HCEC 1CT (cell line): ENCODE measurements at places on chromosomes 6 and 20.
A peak's percentile ranks its signal among the peaks of the same experiment; 100 is the strongest.

DNA sequence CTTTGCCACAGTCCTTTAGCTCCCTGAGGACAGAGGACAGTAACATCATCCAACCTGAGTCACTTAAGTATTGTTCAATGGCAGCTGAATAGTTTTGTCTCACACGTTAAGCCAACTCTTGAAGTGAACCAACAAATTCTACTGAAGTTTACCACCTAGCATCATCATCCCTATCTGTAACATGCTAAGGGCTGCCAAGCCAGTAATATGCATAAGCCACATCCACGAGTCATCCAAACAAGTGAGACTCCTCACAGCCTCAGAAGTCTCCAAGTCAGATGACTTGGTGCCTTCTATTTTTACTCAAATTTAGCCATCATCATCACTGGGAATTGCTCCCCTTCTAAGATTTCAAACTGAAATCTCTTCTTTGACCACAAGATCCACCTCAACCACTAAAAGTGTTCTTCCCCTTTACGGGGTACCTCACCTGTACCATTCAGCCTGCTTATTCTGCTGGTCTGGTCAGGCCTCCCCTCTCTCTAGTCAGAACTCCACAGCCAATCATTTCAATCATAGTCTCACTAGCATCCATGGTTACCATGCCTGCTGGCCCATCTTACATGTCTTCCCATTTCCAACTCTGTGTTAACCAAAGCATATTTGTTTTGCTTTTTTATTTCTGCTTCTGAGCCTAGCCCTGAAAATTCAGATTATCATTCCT, 73.7 kb downstream of the DTNBP1 start:
- peak; percentile 78 for DNase-seq

- DNase-seq: no peak
These were observed 394 bp downstream of the MYB start for GRCh38 chr6:135181333-135182070.

GRCh38 chr20:63704749-63705117, 3.0 kb downstream of the ARFRP1 start:
- DNase-seq: no peak

DNA sequence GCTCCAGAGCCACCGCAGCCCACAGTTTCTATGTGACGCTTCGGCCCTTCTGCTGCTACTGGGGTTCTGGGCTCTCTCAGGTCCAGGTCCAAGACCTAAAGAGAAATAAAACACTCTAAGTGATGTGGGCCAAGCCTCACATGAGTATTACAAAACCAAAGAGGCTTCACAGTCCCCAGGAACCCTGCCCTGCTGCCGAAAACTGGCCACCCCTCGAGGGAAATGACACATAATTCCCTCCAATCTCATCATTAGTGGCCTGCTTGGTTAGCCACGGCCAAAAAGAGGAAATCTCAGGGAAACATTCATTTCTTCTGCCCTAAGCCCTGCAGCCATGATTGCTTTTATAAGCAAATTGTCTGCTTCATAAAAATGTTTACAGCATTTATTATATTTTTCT, 32.5 kb downstream of the DLL1 start:
- no peak for DNase-seq

GRCh38 chr6:109373331-109373730, 8.9 kb downstream of the CD164 start:
- DNase-seq: no peak

- DNase-seq: peak; percentile 77
These were observed 66.0 kb downstream of the BLOC1S5 start for GRCh38 chr6:7998103-7998725.

- no peak for DNase-seq
These were observed 213.0 kb upstream of the FAM83B start for GRCh38 chr6:54633601-54634000.

DNA sequence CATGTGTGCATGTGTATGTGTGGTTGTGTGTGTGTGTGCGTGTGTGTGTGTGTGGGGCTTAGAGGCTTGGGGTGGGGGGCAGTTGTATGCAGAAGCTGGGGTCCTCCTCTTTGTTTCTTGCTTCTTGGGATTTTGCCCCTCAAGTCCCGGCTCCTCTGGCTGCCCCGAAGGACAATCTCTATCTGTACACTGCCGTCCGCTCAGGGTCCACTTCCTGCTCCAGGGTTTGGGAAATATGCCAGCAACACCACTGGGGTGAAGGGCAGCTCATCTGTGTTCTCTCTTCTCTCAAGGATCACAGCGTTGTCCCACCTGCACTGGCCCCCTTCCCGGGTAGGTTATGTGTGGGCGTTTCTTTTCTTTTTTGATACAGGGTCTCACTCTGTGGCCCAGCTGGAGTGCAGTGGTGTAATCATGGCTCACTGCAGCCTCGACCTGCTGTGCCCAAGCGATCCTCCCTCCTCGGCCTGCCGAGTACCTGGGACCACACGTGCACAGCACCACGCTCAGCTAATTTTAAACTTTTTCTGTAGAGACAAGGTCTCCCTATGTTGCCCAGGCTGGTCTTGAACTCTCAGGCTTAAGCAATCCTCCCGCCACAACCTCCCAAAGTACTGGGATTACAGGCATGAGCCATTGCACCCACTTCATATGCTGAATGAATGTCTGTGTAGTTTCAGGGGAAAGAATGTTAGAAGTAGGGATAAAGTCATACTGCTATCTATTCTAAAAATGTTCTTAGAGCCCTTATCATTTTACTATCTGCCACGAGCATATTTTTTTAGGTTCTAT, 25.7 kb downstream of the SLC2A4RG start:
- DNase-seq: no peak

- no peak for DNase-seq
These were observed 14.5 kb downstream of the BMP7 start for GRCh38 chr20:57251949-57252348.

DNA sequence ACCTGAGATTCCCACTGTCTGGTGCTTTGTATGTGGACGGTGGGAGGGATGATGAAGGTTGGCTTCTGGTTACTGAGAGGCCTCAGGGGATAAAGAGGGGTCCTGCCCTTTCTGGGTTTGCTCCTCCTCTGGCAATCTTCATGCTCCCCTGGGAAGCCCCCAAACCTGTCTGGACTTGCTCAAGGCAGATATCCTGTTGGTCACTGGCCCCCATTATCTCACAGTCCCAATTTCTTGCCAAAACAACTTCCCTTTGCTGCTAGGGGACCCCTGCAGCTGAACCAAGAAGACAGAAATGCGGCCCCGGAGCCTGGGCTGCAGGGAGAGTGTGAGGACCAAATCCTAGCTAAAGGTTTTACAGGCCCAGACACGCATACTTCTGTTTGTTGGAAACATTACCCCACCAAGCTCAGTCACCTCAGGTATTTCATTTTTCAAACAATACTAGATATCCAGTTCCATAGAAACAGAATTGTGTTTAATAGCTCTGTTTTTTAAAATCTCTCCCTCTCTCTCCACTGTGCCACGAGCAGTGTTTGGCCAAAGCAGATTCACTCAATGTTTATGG, 63.4 kb upstream of the MRPS10 start:
- no peak for DNase-seq

- peak; percentile 42 for DNase-seq
These were observed 1.3 kb upstream of the UTRN start for GRCh38 chr6:144283646-144284477.

DNA sequence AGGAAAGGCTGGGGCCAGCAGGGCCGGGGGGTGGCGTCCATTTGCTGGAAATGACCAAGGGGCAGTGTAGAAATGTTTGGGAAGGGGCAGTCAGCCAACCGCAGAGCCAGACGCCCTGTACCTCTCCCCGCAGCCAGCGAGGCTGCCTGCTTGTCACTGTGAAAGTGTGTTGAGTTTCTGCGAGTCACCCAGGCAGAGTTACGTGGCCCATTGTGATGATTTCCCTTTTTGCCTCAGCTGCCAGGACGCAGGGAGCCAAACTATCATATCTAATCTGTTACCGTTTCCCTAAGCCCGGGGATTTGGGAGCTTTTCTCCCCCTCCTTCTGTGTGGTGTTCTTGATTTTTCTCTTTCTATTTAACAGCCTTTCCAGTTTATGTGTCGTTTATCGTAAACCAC, 67.9 kb upstream of the STX16 start:
- no peak for DNase-seq

DNA sequence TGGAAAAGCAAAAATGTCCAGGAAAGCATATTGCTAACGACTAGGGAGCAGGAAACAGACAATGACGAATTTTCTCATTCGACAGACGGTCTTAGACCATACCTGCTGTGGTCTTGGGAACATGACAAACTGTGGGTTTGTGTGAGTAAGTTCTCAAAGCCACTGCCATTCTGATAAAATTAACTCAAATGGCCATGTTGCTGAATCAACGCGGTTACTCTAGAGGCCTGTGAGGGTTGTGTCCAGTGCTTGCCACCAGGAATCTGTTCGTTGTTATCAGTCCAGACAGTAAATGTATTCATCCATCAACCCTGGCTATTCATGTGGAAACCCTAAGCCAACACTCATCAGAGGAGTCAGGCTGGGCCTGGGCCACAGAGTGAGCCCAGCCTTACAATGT, 124.3 kb downstream of the MYLK4 start:
- no peak for DNase-seq

DNA sequence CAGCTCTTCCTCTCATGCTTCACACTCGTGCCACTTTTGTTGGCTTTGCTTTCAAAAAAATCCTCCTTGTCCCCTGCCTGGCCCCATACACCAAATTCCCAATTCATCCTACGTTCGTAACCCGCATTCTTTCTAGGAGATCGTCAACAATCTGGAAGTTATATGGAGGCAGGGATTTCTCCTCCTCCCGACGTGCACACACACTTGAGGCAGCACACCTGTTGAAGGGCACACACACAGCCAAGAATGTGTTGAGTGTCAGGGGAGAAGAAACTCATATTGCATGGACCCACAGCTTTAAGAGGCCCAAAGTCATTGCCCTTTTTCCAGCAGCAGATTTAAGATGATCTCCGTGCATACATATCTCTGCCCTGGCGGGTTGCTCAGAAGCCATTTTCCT, 28.9 kb downstream of the THBS2 start:
- DNase-seq: no peak

- DNase-seq: no peak
These were observed 53.4 kb upstream of the TBXT start for GRCh38 chr6:166221040-166221439.

DNA sequence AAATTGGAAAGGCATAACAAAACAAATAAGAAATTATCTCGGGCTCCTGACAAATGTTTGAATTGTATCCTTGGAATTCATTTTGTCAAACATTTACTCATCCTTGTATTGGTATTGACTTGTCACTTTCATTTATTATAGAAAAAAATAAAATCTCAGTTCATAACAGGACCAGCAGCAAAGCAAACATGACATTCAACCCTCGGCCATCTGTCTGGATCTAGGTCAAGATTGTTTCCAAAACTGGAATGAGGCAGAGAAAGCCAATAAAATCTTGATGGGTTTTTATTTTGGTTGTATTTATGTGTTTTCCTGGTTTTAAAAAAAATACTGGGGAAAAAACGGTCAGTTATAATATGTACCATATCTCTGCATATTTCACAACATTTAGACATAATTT, 42.9 kb upstream of the FABP7 start:
- DNase-seq: no peak

- peak; percentile 66 for DNase-seq
These were observed 12.4 kb downstream of the KATNA1 start for GRCh38 chr6:149636124-149636523.

DNA sequence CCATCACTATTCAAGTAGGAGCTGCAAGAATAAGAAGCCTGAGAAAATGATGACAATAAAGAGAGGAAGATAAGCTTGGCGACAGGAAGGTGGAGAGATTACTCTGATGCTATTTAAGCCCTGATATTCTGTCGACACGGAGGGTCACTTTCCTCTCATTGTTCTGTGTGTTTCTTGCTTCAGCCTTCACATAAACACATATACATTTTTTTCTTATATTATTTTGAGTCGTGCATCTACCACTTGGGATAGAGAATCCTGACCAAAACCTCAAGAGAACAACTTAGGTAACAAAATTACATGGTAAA, 10.5 kb downstream of the PTCHD4 start:
- no peak for DNase-seq

DNA sequence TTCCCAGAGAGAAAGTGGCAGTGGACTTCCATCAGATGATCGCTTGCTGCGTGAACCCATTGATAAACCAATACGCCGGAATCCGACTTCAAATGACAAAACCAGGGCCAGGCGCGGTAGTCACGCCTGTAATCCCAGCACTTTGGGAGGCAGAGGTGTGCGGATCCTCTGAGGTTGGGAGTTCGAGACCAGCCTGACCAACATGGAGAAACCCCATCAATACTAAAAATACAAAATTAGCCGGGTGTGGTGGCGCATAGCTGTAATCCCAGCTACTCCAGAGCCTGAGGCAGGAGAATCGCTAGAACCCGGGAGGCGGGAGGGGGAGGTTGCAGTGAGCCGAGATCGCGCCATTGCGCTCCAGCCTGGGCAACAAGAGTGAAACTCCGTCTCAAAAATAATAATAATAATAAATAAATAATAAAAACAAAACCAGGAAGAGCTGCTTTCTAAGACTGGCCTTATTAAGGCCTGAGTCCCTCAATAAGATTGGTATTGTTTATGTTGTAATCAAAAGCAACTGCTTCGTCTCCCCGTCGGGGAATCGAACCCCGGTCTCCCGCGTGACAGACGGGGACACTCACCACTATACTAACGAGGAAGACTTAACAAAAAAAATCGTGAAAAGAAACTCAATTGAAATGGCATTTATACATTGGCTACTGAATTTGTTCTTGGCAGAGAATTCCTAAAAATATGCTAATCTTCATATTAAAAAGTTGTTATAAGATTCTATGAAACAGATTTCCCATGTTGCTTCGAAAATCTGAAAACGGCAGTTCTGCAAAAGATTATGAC, 110.2 kb upstream of the ZNF184 start:
- DNase-seq: peak; percentile 70

GRCh38 chr6:6975459-6976111, 132.2 kb upstream of the RREB1 start:
- no peak for DNase-seq

- DNase-seq: peak; percentile 94
These were observed 39.8 kb upstream of the ARHGAP18 start for GRCh38 chr6:129749749-129750120.

DNA sequence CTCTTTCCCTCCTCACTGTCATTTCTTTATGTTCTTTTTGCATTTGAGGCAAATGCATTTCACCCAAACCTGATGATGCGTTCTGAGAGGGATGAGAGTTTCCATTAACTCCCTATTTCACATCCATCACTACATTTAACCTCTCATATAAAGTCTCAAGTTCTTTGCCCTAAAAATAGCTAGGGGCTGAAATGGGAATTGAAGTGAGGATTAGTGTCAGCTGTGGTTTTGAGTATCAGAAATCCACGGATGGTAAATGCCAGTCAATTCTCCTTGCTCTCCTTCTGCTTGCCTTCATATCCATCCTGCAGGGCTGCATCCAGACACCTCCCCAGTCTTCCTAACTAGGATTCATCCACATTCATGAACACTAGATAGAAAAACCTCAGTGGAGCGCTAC, 10.0 kb upstream of the DTNBP1 start:
- no peak for DNase-seq

GRCh38 chr20:42164121-42164890, 546.1 kb upstream of the CHD6 start:
- no peak for DNase-seq
